ENCODE measurements at places on chromosomes 16 and 17.
A peak's percentile ranks its signal among the peaks of the same experiment; 100 is the strongest.

DNA sequence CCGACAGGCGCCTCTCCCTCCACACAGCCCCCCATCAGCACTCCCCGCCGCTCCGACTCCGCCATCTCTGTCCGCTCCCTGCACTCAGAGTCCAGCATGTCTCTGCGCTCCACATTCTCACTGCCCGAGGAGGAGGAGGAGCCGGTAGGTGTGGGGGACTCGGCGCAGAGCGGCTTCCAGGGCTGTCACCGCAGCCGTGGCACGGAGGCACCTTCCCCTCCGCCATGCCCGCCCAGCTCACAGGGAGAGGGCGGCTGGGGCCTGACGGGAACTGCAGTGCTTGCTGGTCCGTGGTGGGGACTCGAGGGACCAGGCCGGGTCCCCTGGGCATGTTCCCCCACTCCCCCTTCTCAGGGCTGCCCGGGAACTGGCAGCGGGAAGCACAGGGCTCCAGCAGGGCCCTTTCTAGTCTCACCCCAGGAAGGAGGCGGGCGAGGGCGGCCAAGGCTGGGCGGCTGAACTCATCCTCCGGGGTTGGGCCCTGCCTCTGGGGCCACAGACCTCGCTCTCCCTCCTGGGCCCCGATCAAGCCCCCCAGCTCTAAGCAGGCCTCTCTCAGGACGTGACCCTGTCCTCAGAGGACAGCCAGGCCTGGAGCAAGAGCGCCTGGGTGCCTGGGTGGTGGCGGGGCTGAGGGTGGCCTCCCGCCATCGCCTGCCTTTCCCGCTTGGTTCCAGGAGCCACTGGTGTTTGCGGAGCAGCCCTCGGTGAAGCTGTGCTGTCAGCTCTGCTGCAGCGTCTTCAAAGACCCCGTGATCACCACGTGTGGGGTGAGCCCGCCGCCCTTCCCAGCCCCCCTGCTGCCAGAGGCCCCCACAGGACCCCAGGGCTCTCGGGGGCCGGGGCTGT is 15.2 kb downstream of the TRAF7 start:
- DNase-seq = no peak

DNA sequence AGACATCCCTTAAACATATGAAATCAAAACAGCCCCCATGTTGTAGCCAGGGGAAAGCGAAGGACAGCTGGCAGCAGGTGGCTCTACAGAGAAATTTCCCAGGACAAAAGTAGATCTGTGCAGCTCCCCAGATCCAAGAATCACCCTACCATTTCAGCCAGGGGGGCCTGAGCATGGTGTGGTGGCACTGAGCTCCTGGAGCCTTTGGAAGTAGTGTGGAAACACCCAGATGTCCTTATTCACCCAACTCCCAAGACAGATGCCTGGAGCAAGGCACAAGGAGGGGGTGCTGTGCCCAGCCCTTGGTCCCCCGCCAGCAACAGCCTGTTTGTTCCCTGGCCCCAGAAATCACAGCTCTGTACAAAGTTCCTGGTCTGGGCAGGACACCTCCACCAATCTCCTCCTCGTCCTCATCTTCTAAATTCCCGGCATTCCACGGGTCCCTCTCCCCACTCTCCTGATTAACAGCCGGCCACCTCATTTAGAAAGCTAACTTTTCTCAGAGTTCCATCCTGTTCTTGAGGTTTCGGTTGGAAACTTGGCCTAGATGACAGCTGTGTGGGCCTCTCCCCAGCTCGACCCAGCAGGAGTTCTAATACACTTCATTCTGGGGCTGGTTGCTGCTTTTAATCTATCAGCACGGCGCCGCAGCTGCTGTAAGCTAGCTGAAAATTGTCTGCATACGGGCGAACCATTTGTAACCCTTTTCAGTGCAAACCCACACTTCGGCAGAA is 191.1 kb downstream of the C16orf78 start:
- DNase-seq = no peak

GRCh38 chr16:3317315-3317999 is 12.2 kb downstream of the ZNF75A start:
- no peak for DNase-seq

DNA sequence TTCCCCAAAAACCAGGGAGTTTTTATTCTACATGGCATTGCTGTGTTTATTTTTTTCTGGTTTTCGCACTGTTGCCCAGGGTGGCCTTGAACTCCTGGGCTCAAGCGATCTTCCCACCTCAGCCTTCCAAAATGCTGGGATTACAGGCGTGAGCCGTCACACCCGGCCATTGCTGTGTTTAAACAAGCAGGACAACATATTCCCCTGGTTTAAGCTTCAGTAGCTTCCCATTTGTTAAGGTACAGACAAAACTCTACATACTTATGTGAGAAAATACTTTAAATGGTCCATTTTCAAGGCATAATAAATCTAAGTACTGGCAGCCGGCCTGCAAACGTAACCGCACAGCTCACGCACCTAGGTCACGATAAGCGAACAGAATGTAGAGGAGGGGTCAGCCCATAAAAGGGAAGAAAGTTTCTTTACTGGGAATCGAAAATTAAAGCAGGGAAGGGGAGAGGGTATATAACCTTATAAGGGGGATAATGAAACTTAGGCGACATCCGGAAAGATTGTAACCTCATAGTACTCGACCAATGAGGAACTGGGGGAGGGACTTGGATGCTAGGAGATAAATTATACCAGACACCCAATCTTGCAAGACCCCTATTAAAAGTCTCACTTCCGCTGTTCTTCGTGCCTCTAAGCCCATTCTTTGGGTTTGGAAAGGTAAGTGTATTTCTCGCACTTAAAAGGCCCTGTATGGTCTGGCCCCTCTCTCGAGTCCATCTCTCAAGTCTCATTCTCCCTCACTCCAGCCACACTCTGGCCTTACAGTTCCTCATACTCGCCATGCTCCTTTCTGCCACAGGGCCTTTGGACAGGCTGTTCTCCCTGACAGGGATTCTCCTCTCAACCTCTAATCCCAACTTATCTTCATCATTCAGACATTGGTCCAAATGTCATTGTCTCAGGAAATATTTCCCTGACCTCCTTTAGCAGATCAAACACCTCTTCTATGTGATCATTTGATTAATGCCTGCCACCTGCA is 59.2 kb downstream of the TEX14 start:
- no peak for DNase-seq

- no peak for DNase-seq
These were observed 53.1 kb downstream of the CMIP start for GRCh38 chr16:81497690-81498089.

GRCh38 chr17:17304521-17304985 is 1.4 kb downstream of the NT5M start:
- no peak for DNase-seq

- DNase-seq = no peak
These were observed 62.1 kb downstream of the AMFR start for GRCh38 chr16:56363181-56363716.

- no peak for DNase-seq
These were observed 26.2 kb upstream of the PMFBP1 start for GRCh38 chr16:72198021-72198711.

DNA sequence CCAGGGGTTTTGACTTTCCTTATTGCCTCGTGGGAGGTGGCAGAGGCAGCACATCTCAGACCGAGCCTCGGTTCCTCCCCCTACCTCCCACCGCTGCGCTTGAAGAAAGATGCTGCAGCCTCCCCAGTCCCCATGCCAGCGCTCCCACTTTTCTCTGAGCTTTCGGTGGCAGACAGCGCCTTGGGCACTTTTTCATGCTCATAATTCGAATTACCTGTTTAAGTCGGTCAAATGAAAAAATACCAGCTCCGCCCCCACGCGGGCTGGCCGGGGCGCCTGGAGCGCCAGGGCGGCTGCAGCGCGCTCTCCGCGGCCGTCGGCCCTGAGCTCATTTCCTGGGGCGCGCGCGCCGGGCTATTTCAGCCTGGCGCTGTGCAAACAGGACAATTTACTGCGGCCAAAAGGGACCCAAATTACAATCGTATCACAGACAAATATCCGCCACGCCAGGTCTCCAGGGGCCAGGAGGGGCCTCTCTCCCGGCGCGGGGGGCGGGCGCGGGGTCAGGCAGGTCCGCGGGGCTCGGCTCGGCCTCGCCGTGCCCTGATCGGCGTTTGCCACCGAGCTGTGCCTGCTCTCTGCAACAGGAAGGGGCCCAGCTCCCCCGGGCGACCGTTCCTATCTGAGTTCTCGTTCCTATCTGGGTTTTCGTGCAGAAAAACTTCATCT is 45.0 kb downstream of the SOST start:
- no peak for DNase-seq

- DNase-seq = no peak
These were observed 25.2 kb upstream of the CIBAR2 start for GRCh38 chr16:85137323-85138072.

- no peak for DNase-seq
These were observed 27.7 kb downstream of the GPR142 start for GRCh38 chr17:74394977-74395376.

DNA sequence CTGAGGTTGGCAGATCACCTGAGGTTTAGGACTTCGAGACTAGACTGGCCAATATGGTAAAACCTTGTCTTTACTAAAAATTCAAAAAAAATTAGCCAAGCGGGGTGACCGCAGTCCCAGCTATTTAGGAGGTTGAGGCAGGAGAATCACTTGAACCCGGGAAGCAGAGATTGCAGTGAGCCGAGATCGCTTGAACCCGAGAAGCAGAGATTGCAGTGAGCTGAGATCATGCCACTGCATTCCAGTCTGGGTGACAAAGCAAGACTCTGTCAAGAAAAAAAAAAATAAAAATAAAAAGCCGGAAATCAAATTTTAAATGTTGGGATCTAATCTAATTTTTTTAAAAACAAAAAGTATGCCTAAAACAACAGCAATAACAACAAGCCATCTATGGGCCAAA is 56.3 kb downstream of the ABCC1 start:
- DNase-seq = no peak

GRCh38 chr16:89423681-89424260 is 66.6 kb downstream of the ANKRD11 start:
- DNase-seq = no peak

- no peak for DNase-seq
These were observed 21.4 kb downstream of the HIC1 start for GRCh38 chr17:2076087-2076984.

DNA sequence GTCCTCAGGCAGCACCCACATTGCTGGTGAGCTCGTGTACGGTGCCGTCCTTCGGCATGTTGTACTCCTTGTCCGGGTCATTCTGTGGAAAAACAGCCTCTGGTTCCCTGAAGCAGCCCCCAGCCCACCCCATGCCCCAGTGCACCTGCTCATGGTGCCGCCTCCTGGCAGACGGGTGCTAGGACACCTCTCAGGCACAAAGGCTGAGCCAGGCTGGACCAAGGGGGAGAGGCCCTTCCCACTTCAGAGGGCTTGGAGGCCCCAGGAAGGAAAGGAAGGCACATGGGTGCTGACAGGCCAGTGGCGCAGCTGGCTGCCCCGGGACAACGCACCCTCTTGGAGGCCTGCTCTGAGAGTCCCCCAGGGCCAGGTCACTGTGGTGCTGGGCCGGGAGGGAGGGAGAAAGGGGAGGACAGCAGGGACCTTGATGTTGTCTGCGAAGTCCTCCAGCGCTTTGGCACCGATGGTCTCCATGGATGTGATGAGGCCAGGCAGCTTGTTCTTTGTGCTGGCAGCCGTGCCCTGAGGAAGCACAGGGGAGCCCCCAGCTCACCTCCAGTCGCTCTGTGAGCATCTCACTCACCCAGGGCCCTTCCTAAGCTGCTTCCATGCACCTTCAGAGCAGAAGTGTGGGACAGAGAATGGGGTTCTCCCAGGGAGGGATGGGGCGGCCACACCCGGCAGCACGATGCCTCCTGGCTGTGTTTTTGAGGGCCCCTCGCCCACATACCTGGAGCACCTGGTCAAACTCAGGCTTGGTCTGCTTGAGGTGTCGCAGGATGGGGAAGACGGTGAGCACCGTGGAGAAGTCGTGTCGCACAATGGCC is 9.3 kb downstream of the ZACN start:
- no peak for DNase-seq

DNA sequence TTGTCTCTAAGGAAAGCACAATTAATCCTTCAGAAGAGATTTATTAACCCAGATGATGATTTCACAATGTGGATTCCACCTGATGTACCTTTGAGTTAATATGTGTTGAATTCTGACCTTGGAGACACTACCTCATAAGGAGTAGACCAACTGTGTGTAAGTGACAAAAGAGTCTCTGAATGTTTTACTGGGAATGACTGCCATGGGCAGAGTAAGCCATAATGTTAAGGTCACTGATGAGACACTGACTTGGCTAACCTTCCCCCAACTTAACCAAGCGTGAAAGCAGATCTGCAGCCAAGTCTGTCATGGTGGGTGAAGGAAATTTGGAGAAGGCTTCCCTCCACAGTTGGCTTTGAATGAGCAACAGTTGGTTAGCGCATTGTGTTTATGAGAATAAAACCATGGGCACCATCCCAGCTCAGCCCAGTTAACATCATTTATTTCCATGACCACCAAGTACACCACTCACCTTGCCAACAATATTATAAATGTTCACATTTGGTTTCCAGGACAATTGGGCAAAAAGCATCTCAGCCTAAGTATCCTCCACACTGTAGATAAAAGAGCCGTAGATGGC is 618.5 kb downstream of the KCNJ2 start:
- no peak for DNase-seq

GRCh38 chr16:67326472-67327309 is at the start of the genes KCTD19 and LRRC36:
Gene KCTD19, minus strand, starts transcription at chr16:67326741. Its CDS starts 34 bp downstream, at chr16:67326707.
Gene LRRC36, plus strand, starts transcription at chr16:67326815. Its CDS starts 48 bp downstream, at chr16:67326863.
- DNase-seq = peak; percentile 28

DNA sequence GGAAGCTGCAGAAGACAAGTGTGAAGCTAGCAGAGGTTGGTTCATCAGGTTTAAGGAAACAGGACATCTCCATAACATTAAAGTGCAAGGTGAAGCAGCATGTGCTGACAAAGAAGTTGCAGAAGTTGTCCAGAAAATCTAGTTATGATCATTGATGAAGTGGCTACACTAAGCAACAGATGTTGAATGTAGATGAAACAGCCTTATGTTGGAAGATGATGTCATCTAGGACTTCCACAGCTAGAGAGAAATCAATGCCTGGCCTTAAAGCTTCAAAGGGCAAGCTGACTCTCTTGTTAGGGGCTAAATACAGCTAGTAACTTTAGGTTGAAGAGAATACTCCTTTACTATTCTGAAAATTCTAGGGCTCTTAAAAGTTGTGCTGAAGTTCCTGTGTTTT is 340.2 kb upstream of the SOX9 start:
- no peak for DNase-seq

GRCh38 chr17:77233635-77234334 is 93.0 kb downstream of the SEC14L1 start:
- DNase-seq = no peak

DNA sequence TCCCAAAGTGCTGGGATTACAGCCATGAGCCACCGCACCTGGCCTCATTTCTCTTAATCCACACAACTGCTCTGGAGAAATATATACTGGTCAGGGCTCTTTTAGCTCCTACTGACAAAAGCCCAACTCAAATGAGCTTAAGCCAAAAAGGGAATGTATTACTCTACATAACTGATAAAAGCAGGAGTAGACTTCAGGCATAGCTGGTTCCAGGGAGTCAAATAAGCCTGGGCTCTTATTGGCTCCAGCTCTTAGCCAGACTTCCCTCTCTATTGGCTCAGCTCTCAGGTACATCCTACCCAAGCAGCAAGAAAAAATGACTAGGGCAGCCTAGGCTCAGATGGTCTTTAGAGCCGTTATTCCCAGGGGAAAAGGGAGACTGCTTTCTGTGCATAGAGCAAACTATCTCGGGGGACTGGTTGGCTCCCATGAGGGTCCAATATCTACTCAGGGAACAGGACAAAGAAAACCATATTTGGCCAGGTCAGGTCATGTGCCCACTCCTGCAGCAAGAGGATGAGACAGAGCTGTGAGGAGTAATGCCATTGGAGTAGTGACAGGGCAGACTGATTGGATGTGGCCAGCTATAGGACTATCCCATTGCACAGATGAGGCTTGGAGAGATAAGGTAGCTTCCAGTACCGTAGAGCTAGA is 21.2 kb downstream of the TBX2 start:
- no peak for DNase-seq
